ENCODE measurements at places on chromosomes 6 and 20. TPM values are rescaled to one million over a fixed set of nuclear protein-coding genes. Genes with fewer than 3 reads are reported as not detected.

DNA sequence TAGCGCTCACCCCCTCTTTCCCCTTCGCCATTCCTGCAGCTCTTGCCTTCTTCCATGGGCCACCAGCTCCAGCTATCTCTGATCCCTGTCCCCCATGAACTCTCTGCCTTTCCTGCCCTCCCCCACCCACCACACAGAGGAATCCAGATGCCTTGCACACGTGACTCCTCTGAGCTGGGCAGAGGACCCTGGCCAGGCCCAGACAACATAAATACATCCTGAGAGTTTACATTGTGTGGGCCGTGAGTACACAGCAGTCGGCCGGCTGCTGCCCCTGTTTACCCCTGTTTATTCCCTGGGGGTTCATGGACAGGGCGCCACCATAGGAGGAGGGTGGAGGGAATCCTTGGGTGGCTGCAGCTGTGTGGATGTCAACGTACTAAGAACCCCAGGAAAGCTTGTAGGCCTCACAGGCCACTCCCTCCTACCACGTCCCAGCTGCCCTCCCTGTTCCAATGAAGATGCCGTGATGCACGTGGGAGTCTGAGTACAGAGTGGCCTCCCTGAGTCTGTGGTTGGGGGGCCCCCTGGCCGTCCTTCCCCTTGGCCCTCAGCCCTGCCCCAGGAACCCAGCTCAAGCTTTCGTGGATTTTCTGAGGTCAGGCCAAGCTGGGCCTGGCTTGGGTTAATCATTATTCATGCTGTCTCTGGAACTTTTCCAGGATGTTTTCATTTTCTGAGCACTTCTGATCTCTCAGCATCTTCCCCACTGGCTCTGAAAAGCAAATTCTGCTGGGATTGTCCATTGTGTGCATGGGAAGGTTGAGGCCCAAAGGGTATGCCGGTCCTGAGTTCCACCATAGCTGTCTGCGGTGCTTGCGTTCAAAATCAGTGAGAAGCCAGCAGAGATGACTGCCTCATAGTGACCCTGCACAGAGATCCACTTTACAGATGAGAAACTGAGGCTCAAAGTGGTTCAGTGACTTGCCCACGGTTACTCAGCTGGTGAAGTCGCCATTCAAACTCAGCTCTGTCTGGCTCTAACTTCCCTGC is 136.3 kb downstream of the MRPL14 start:
- DNase-seq: peak; percentile 42

DNA sequence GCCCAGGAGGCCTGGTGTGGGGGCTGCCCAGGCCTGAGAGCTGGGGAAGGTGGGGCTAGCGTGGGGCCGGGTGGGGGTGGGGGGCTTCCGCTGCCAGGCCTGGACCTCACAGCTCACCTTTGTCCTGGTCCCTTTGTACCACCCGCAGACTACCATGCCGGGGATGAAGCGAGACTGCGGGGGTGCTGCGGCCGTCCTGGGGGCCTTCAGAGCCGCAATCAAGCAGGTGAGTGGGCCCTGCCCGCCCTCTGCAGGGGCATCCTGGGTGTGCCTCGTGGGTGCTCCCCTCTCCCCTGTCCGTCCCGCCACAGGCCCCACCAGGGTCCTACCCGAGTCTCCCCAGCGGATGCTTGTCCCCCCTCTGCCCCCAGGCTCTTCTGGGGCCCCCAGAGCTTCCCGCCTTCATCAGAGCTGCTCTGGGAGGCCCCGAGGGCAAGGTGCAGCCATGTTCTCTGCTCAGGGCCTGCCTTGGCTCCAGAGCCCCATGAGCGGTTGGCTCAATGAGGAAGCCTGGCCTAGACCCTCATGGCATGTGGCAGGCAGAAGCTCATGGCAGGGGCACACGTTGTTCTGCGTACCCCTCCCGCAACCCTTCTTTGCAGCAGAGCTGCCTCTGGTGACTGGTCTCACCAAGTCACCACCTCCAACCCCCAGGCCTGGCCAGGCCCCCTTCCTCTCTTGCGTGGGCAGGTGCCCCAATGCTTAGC is 14.5 kb downstream of the NPEPL1 start:
- peak; percentile 40 for DNase-seq

Gene DYNLT2
- total RNA-seq: 1.3 TPM

Gene C20orf144
- not detected for total RNA-seq
